ENCODE measurements at places on chromosomes 5 and 9.
A peak's percentile ranks its signal among the peaks of the same experiment; 100 is the strongest.

GRCh38 chr5:158382473-158382872, 523.5 kb upstream of the CLINT1 start:
- DNase-seq, result peak; percentile 87

DNA sequence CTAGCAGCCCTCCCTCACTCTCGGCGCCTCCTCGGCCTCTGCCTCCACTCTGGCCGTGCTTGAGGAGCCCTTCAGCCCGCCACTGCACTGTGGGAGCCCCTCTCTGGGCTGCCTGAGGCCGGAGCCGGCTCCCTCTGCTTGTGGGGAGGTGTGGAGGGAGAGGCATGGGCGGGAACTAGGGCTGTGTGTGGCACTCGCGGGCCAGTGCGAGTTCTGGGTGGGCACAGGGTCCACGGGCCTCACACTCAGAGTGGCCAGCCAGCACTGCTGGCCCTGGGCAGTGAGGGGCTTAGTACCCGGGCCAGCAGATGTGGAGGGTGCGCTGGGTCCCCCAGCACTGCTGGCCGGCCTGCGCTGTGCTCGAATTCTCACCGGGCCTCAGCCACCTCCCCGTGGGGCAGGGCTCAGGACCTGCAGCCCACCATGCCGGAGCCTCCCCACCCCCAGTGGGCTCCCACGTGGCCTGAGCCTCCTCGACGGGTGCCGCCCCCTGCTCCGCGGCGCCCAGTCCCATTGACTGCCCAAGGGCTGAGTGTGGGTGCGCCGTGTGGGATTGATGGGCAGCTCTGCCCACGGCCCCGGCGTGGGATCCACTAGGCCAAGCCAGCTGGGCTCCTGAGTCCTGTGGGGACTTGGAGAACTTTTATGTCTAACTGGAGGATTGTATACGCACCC, 30.4 kb upstream of the FCHO2 start:
- no peak for DNase-seq

DNA sequence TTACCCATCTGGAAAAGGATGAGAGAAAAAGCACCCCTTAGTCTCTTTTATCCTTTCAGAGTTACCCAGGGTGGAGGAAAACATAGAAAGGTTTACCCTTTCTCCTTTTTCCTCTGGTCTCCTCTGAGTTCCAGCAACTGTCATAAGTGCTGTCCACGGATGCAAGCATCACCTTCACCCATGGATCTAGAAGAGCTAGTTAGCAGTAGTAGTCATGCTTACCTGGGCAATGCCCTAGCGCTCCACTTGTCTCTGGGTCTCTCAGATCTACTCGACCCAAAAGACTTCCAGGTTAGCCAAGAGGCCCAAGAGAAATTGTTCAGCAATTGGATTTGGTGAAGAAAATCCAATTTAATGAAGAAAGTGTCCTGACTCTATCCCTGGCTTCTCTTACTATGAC, 656.2 kb upstream of the PTPRD start:
- DNase-seq, result no peak

DNA sequence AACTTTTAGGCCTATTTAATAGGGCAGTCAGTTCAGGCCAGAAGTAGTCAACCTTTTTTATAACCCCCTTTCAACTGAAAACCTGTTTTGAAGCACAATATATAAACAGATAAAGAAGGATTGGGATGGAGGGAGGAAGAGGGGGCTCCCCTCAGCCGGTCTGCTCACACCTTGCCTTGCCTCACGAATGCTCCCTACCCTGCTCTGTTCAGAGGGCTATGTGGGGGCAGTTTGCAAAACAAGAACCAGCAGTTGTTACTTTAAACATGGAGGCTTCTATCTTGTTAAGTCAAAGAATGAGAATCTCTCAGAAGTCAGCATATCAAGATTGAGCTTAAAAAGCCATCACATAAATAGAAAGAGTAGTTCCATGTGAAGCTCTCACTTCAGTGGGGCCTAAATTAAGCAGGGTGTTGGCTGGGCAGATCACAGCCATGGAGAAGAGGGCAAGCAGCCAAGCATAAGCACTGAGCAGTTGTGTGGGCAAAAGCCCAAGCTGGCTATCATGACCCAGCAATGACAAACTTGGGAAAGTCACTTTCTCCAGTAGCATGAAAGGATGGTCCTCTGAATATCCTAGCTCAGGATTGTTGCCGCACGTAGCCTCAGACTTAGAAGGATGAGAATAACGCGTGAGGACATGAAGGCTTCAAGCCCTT, 70.6 kb downstream of the ALDH1A1 start:
- no peak for DNase-seq

GRCh38 chr5:135215617-135216470, 181.8 kb upstream of the PITX1 start:
- DNase-seq, result no peak

DNA sequence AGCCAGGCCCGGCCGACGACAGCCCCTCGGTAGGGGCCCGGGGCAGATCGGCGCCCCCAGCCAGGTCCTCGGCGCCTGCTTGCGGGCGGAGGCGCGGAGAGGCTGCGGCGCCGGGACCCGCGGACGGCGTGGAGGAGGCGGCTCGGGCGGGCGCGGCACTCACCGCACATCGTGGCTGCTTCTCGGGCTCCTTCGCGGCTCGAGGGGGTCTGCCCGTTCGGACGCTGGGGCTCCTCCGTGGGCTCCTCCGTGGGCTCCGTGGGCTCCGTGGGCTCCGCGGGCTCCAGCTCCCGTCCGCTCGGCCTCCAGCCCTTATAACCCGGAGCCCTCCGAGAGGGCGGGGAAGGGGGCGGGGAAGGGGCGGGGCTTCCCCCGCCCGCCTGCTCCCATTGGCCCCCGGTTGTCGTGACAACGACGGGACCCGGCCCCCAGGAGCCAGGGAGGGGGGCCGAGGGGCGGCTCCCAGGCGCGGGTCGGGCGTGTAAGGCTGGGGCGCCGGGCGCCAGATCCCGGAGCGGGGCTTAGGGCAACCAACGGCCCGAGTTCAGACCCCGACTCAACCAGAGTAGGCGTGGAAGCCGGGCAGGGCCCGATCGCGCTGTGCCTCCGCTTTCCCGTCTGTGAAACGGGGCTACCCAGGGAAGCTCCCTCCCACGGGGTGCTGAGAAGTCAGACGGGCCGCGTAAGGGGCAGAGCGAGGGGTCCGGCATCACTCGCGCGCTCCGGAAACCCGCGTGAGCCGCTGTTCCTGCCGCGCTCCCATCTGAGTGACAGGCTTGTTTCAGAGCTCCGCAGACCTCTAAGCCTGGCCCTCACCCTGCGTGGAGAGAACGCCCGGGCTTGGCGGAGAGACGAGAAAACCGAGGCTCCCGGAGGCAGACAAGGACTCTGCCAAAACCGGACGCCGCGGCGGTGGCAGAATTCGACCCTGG, at the start of gene GFPT2:
GFPT2 (minus strand) TSS at position 289 of the 932 bp plus-strand sequence; CDS start at position 170, 119 bp downstream.
- peak; percentile 69 for DNase-seq

DNA sequence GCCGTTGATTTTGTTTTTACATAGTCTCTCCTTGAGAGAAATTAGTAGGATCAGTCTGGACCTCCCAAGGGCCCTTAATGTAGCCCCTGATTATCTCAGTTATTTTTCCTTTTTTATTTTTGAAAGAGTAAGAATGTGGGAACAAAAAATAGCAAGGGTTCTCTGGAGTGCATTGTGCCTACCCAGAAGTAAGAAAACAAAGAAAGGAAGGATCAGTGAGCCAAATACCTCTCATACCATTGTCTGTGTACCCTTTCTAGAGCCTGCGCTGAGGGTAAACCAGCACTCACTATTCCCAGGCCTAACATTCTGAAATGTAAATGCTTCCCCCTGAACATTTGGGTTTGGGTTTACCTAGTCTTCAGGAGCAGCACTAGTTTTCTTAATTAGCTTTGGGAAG, 213.0 kb upstream of the TARS1 start:
- no peak for DNase-seq

GRCh38 chr9:126480813-126481212, 132.9 kb upstream of the LMX1B start:
- DNase-seq, result no peak

GRCh38 chr9:120579139-120580050, 572 bp downstream of the CDK5RAP2 start:
- peak; percentile 28 for DNase-seq

- DNase-seq, result peak; percentile 87
Observed at GRCh38 chr9:136410500-136411287, at the start of the genes ENTR1 and PMPCA. ENTR1 (minus strand) TSS chr9:136410614; CDS start chr9:136410397, 217 bp downstream. PMPCA (plus strand) TSS chr9:136410658; CDS start chr9:136410669, 11 bp downstream.

- DNase-seq, result no peak
Observed at GRCh38 chr9:119026120-119026519, 343.1 kb downstream of the BRINP1 start.

- DNase-seq, result no peak
Observed at GRCh38 chr5:33995865-33996264, 11.4 kb upstream of the SLC45A2 start.

GRCh38 chr5:116668390-116668789, 93.8 kb upstream of the SEMA6A start:
- DNase-seq, result no peak

DNA sequence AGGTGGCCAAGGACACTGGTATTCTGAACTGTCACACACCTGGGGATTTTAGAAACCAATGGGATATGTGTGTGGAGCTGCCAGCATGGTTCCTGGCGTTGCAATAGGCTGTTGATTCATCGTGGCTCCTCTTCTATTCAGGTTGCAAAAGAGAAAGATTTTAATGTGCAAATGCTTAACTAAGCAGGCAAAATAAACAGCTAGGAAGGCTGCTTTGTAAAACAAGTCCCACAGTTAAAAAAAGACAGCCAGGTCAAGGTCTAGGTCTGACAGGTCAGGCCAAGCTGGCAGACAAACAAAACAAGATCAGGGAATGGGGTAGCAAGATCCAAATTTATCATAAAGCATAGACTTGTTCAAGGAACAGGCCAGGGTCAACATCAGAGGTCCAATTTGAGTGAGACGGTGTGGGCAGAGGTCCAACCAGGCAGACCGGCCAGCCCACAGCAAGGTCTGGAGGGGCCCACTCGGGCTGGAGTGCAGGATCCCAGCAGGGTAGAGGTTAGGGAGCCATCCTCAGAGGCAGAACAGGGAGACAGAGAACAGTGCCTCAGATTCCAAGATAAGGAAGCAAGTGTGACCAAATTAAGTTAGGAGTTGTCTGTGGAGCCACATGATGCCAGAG, 45.6 kb downstream of the SUB1 start:
- DNase-seq, result no peak

GRCh38 chr9:112719241-112719691, 1.3 kb upstream of the INIP start:
- no peak for DNase-seq

- DNase-seq, result no peak
Observed at GRCh38 chr5:157189223-157189622, 8.6 kb downstream of the ITK start.

GRCh38 chr5:130037905-130038304, 133.6 kb downstream of the CHSY3 start:
- DNase-seq, result no peak

DNA sequence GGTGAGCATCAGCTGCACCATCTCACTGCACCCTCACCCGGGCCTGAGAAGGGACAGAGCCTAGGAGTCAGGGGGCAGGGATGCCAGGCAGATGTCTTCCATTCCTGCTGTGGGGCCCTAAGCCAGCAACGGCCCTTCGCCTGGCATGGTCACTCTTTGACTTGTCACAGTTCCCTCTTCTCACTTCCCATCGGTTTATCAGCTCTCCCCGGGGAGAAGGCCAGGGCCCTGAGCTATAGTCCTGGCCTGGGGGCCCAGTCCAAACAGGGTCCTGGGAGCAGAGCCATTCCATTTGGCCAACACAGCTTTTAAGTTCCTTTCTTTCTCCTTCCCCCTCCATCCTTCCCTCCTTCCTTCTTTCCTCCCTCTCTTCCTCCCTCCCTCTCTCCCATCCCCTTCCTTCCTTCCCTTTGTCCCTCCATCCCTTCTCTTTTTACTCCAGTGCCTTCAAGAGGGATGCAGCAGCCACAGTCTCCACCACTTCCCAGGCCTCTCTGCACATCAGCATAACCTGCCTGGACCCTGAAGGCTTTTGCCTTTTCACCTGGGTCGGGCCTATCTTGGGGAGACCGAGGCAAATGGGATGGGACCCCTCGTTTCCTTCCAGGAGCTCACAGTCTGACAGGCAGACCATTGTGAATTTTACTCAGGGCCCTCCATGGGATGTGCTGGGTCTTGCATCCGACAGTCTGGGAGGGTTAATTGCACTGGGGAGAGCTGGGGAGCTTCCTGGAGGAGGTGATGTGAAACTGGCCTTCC, 4.2 kb downstream of the COL5A1 start:
- DNase-seq, result no peak

GRCh38 chr5:98570010-98570409, 203.5 kb upstream of the RGMB start:
- DNase-seq, result no peak

DNA sequence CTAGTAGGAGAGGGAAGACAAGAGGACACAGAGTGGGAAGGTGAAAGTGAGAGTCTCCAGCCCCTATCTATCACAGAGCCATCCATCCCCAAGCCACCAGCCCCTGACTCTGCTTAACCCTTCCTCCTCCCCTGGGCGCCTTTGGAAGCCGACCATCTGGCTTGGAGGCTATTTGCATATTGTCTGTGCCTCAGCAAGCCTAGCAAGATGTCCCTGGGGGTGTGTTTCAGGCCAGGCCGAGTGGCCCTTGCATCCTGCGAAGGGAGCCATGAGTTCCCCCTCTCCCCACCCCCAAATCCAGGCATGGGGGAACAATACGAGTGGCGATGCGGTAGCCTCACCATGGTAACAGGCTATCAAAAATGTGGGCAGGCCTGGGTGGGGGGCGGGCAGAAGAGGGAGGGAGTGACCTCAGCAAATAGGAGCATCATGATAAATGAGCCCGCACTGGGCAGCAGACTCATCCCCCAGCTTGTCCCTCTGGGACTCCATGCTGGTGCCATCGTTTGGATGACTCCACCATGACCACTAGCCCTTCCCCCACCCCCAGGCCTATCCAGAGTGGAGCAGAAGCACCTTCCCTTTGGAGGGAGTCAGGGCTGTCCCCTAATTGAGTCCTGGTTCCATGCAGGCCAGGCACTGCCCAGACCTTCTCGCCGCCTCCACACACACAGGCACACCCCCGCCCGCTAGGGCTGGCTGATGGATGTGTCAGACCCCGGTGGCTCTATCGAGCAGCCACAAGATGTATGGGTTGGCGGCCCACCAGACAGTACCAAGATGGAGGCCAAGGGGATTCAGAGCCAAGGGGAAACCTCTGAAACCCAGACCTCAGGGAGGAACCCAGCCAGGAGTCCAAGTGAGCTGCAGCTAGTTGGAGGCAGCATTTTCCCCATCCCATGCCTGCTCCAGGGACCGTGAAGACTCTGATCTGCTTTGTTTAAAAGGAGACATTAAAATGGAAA, 14.6 kb downstream of the URM1 start:
- DNase-seq, result no peak

DNA sequence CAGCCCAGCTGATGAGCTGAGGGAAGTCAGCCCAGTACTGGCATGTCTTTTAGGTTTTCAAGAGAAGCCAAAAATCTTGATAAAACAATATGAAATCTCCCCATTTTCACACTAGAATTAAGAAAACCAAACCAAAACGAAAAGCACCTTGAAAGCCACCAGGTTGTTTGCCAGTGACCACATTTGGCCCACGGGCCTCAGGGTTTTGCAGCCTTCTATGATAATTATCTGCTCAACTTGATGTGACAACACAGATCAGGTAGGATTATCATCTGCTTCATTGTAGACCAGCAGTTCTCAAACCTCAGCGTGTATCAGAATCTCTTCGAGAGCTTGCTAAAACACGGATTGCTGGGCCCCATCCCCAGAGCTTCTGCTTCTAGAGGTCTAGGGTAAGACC, 101.4 kb downstream of the GALNT10 start:
- no peak for DNase-seq
